A549 treated with DMSO at 1 μM for 4 hours (cell line): ENCODE measurements at places on chromosomes 13 and 19. TPM values are rescaled to one million over a fixed set of nuclear protein-coding genes. Genes with fewer than 3 reads are reported as not detected.

The VSTM1 gene
- 0.48 to 1.0 TPM (median 0.62 TPM) in 5 replicates for total RNA-seq

The TDRD12 gene
- total RNA-seq: 0.13 to 0.20 TPM (median 0.16 TPM) in 5 replicates

The COX6B2 gene
- total RNA-seq: 0.93 to 1.6 TPM (median 1.0 TPM) in 5 replicates

The SLC25A30 gene
- 7.4 to 10.3 TPM (median 8.9 TPM) in 5 replicates for total RNA-seq

The SMIM44 gene
- not detected in 5 replicates for total RNA-seq

The MVB12A gene
- total RNA-seq: 29.7 to 43.1 TPM (median 38.5 TPM) in 5 replicates

The RASAL3 gene
- 0.05 TPM in 1 of 5 replicates, not detected in the others for total RNA-seq

The IPO5 gene
- total RNA-seq: 81.9 to 106 TPM (median 100 TPM) in 5 replicates

The PEPD gene
- total RNA-seq: 111 to 120 TPM (median 118 TPM) in 5 replicates

The MISP gene
- 86.2 to 99.9 TPM (median 95.7 TPM) in 5 replicates for total RNA-seq

The WDR88 gene
- total RNA-seq: 0.09 to 0.23 TPM (median 0.16 TPM) in 3 of 5 replicates, not detected in the others

The DACT3 gene
- total RNA-seq: 0.27 to 0.49 TPM (median 0.32 TPM) in 5 replicates

The SH2D3A gene
- total RNA-seq: 12.9 to 14.9 TPM (median 13.3 TPM) in 5 replicates

The NPAS1 gene
- 4.2 to 7.4 TPM (median 5.5 TPM) in 5 replicates for total RNA-seq
